Endothelial cell (in vitro differentiated cells): ENCODE measurements at places on chromosomes 6 and 20.

GRCh38 chr20:16624106-16624505, 50.9 kb upstream of the KIF16B start:
- H3K36me3 ChIP-seq, result no peaks in the 10 kb centered on the region
- DNase-seq, result no peak
- no peak overlapping the region for H3K27ac ChIP-seq
- H3K4me1 ChIP-seq, result no peaks in the 10 kb centered on the region

GRCh38 chr20:21018576-21018975, 87.6 kb downstream of the LINC00237 start:
- H3K4me3 ChIP-seq, result no peak overlapping the region
- H3K4me1 ChIP-seq, result no peaks in the 10 kb centered on the region
- no peak overlapping the region for H3K27ac ChIP-seq
- no peaks in the 10 kb centered on the region for H3K36me3 ChIP-seq
- no peak for DNase-seq

- peaks cover 3% of the 10 kb centered on the region for H3K4me1 ChIP-seq
- no peak overlapping the region for H3K4me3 ChIP-seq
- no peaks in the 10 kb centered on the region for H3K36me3 ChIP-seq
- peaks cover 13% of the 10 kb centered on the region for H3K27me3 ChIP-seq
- DNase-seq, result peak; percentile 3
These were observed 27.4 kb downstream of the NPEPL1 start for GRCh38 chr20:58719971-58720371.

DNA sequence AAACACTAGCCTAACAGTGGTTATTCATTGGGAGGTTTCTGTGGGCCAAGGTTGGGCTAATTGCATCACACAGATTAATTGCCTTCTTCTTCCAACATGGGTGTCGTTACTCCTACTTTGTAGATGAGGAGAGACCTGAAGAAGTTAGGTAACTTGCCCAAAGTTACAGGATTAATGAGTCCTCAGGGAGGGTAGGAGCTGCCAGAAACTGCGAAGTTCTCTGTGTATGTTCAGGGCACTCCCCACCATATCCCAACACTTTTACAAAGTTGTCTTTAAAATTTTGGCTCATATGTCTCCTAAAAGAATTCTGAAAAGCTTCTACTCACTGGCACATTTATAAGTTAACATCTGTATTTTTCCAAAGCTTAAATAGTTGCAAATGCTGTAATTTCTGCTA, 323.5 kb upstream of the HSF2 start:
- no peaks in the 10 kb centered on the region for H3K36me3 ChIP-seq
- no peaks in the 10 kb centered on the region for H3K27me3 ChIP-seq
- no peak overlapping the region for H3K27ac ChIP-seq
- no peak overlapping the region for H3K4me3 ChIP-seq
- DNase-seq, result no peak
- peaks cover 3% of the 10 kb centered on the region for H3K4me1 ChIP-seq

GRCh38 chr6:57104336-57104735, 14.3 kb downstream of the ZNF451 start:
- H3K4me3 ChIP-seq, result no peak overlapping the region
- no peaks in the 10 kb centered on the region for H3K27me3 ChIP-seq

GRCh38 chr6:36563237-36563927, 16.1 kb upstream of the STK38 start:
- no peaks in the 10 kb centered on the region for H3K27me3 ChIP-seq
- H3K4me3 ChIP-seq, result no peak overlapping the region
- H3K36me3 ChIP-seq, result no peaks in the 10 kb centered on the region
- H3K4me1 ChIP-seq, result peaks cover 5% of the 10 kb centered on the region

DNA sequence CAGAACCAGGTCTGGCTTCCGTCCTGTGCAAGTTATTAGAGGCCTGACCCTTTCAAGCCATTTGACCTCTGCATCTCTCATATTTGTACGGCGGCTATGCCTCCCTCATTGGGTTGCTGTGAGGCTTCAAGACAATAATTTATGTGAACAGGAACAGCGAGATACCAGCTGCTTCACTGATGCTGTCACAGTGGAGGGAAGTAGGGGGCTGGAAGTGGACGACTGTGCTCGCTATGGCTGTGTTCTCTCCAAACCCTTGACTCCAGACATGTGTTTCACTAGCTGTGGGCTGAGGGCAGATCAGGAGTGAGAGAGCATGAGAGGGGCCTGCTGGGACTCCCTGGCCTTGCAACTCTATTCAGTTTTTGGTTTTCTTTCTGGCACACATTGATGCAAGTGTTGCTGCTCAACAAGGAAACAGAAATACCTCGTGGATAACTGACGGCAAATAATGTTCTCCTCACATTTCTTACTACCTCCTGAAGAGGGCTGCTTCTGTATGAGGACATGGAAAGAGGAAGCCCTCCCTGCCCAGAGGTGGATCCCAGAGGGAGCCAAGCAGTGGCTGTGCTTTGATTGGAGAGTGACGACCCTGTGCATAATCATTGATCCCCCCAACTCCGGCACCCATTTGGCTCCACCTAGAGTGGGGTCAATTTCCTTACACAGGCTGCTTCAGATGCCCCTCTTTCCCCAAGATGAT, 34.7 kb upstream of the SCP2D1 start:
- H3K27me3 ChIP-seq, result no peaks in the 10 kb centered on the region
- peaks cover 2% of the 10 kb centered on the region for H3K36me3 ChIP-seq
- H3K4me1 ChIP-seq, result no peaks in the 10 kb centered on the region
- H3K27ac ChIP-seq, result no peak overlapping the region
- no peak overlapping the region for H3K4me3 ChIP-seq

GRCh38 chr6:107318100-107318736, 141.1 kb downstream of the PDSS2 start:
- no peaks in the 10 kb centered on the region for H3K4me1 ChIP-seq
- DNase-seq, result peak; percentile 55
- no peaks in the 10 kb centered on the region for H3K27me3 ChIP-seq
- no peak overlapping the region for H3K27ac ChIP-seq
- H3K36me3 ChIP-seq, result no peaks in the 10 kb centered on the region

- H3K4me3 ChIP-seq, result no peak overlapping the region
- no peak overlapping the region for H3K27ac ChIP-seq
- DNase-seq, result no peak
- peaks cover 3% of the 10 kb centered on the region for H3K36me3 ChIP-seq
These were observed 121.4 kb downstream of the ATXN1 start for GRCh38 chr6:16639684-16640480.
